ENCODE measurements at places on chromosomes 1 and 21.

DNA sequence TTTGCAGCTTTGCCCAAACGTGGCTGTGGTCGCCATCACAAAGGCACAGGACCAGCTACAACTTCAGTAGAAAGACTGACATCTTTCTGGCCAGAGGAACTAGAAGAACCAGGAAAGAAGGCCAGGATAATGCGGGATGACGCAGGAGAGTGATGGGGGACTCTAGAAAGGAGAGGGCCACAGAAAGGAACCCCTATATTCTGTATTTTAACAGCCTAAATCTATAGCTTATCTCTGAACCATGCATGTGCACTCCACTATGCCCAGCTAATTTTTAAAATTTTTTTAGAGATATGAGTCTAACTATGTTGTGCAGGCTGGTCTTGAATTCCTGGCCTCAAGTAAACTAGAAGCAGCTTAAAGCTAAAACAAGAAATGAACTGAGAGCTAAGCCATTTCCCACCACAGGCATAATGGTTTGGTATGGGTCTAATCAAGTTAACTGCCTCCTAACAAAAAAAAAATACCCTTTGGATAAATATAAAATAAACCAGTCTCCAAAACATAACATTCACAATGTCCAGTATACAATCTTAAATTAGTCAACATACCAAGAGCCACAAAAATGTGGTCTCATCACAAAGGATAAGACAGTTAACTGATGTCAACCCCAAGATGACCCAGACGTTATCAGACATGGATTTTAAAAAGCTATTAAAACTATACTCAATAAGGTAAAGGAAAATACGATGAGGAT lies 18.0 kb downstream of the LTN1 start:
- DNase-seq = no peak

DNA sequence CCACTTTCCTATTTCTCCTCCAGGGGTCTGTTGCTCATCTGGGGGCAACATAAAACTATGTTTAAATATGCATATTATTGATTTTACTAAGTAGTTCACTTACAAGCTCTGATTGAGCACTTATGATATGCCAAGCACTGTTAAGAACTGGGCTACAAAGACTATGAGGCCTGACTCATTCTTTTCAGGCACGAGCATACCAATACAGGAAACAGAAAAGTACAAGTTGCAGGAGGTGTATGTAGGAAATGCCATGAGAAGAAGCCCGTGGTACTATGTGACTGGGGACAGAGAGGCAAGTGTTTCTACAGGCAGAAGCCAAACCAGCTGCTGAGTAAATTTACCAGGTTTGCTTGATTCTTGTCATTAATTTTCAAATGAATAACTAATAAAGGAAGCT lies 120.4 kb upstream of the PTGFR start:
- DNase-seq = peak; percentile 4

GRCh38 chr1:44316231-44316759 lies 38.8 kb downstream of the ERI3 start:
- no peak for DNase-seq

GRCh38 chr1:79042117-79042516 lies 35.6 kb upstream of the ADGRL4 start:
- DNase-seq = peak; percentile 22
